ENCODE measurements at places on chromosomes 7 and 10.

DNA sequence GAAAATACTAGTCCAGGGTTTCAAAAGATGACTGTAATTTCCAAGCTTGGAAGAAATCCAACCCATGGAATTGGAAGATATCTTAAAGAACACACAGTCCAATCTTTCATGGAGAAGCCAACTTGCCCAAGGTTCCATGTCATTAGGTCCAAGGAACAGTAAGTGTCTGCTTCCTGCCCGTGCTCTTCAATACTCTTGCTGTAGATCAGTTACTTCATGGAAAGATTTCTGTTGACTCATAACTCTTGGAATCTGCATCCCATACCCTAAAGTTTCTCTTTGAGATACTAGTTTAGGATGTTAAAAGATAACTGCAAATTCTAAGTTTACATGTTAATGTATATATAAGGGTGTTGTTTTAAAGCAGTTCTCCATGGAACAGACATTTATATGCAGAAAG lies 127.9 kb upstream of the SLC13A1 start:
- no peak for DNase-seq

DNA sequence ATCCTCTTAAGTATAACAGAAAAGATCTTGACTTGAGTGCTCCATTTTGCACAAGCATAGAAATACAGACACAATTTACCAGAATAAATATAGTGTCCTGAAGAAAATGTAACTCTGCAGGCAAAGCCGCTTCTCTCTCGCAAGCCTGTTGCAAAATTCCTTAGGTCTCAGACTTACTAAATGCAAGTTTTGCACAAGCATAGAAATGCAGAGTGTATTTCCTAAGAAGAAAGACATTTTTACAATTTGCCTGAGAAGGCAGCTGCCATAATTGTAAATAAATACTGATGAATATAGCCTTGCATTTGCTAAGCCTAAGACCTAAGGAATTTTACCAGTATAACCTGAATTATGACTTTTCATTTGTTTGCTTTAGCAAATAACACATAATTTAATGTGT lies 67.1 kb downstream of the AGMO start:
- DNase-seq, result peak; percentile 27

DNA sequence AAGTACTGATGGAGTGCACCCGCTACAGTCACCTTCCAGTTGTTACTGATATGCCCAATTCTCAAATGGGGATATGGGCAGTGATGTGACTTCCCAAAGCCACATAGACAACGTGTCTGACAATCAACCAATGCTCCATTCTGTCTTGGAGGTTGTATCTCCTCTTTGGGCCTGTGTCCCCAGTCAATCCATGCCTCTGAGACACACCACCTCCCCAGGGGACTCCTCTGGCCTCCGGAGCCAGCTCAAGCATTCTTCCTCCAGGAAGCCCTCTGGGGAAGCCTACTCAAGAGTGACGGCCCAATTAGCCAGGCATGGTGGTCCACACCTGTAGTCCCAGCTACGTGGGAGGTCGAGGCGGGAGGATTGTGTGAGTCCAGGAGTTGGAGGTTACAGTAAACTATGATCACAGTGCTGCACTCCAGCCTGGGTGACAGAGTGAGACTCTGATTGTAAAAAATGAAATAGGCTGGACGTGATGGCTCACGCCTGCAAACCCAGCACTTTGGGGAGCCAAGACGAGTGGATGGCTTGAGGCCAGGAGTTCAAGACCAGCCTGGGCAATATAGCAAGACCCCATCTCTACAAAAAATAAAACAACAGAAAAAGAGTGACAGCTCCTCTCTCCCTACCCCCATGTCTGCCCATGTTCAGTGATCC lies 99.5 kb upstream of the TNRC18 start:
- DNase-seq, result peak; percentile 66

- no peak for DNase-seq
These were observed 168.2 kb downstream of the NRF1 start for GRCh38 chr7:129779602-129780256.

- peak; percentile 9 for DNase-seq
These were observed 6.1 kb downstream of the NPY start for GRCh38 chr7:24290004-24290641.

GRCh38 chr10:93579089-93579488 lies 12.6 kb downstream of the FFAR4 start:
- no peak for DNase-seq

DNA sequence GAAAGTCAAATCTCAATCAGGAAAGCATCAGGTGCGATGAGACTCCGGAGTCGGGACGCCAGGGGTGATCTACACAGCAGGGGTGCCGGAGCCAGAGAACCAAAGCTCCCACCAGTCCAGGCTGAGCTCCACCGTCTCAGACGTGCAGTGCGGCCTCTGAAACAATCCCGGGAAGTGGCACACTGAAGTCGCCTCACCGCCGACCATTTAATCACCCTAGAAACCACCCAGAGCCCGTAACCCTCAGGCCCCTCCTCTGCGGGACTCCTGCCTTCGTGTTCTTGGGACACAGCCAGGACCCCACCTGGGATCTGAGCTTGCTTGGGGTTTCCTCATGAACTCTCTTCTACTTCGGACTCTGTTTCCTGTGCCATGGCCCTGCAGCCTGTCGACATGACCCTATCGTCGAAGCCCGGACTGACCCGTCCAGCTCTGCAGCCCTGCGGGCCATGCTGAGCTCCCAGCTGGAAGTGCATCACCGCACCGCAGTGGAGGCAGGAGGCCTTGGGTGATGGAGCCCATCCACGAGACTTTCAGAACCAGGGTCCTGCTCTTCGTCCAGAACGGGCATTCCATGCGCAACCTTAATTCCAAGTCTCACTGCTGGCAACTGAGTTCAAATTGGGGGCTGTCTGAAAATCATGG lies 266.4 kb downstream of the PTPRN2 start:
- DNase-seq, result no peak

DNA sequence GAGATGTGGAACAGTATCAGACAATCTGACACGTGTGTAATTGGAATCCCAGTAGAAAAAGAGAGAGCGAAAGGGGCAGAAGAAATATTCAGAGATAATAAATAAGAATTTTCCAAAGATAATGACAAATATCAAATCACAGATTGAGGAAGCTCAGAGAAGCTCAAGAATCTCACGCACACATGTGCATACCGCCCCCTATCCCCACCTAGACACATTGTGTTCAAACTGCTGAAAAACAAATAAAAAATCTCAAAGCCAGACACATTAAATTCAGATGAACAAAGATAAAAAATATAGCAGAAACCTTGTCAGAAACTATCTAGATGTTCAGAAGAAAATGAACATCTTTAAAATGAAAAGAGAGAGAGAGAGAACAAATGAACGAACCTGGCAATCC lies 17.2 kb downstream of the SFR1 start:
- no peak for DNase-seq

DNA sequence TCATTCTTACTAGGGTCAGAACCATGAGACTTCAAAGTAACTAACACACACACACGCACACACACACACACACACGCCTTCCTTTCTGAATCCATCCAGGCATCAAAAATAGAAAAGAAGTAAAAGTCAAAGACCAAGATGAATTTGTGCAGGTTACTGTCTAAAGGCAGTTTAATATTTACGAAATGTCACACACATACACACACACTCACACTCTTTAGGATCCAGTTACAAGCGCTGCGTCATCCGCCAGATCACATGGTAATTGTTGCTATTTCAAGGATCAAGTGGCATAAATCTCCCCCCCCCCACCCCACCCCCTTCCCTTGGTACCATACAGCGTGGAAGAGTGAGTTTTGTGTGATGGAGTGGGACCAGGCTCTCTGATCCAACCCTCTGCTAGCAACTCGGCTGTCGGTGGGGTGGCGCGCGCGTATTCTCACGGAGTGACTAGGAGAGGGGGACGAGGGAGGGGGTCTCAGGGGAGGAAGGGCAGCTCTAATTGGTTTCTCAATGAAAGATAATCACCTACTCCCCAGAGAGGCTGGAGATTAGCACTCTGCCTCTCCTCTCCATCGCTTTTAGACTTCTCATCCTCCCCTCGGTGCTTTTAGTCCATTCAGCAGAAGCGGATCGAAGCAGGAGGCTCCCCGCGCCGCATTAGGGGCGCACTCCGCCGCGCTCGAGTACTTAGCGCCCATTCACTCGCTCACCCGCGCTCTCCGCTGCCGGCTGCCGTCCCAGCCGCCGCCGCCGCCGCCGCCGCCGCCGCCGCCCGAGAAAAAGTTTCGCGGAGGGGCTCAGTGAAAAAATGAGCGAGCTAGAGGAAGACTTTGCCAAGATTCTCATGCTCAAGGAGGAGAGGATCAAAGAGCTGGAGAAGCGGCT lies 83.5 kb upstream of the PRKG1 start:
- peak; percentile 81 for DNase-seq

- no peak for DNase-seq
These were observed 43.9 kb downstream of the MRPS24 start for GRCh38 chr7:43825391-43825808.

DNA sequence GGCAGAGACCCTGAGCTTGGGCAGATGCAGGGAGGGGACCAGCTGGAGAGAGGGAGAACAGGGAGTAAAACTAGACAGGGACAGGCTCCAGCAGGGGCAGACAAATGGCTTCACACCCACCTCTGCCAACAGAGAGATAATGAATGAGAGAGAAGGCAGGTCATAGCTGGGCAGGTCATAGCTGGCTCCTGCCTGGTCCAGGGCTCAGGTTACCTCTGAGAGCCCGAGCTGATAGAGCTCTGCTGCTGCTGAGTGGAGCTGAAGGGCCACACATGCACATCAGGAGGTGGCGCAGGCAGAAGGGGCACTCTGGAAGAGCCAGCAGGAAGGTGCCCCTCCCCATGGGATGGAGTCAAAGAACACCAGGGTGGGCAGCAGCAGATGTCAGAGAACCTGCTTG lies 154.2 kb downstream of the GFRA1 start:
- no peak for DNase-seq

- DNase-seq, result peak; percentile 94
These were observed 696.9 kb upstream of the NRP1 start for GRCh38 chr10:34031400-34031799.

DNA sequence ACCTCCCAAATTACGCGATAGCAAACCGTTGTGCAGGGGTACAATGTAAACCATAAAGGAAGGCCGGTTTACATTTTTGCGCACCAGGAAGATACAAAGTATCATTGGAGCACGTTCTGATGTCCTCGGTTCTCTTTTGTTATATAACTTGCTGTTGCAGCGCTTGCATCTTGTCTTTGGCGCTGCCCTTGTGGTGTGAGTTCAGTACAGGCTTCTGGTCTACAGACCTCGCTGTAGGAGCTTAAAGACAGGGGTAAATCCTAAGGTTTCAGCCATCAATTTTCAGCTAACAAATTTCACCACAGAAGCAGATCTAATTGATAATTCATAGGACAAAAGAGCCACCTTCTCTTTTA lies 1.5 kb upstream of the MKX start:
- DNase-seq, result no peak

DNA sequence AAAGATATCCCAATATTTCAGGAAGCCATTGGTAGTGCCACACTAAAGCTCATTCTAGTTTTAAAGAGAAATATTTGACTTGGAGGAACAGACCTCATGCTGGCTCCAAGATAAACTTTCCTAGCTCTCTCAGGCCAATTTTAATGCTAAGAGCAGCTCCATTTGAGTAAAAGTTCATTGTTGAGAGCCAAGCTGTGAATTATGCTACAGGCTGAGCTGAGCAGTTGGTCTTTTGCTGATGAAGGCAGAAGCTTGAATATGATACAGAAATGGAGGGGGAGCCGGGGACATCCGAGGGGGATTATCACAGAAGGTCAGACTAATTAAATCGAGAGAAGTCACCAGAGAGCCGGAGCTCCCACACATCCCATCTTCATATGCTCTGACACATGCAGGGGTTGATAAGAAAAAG lies 175.7 kb upstream of the AUTS2 start:
- no peak for DNase-seq

DNA sequence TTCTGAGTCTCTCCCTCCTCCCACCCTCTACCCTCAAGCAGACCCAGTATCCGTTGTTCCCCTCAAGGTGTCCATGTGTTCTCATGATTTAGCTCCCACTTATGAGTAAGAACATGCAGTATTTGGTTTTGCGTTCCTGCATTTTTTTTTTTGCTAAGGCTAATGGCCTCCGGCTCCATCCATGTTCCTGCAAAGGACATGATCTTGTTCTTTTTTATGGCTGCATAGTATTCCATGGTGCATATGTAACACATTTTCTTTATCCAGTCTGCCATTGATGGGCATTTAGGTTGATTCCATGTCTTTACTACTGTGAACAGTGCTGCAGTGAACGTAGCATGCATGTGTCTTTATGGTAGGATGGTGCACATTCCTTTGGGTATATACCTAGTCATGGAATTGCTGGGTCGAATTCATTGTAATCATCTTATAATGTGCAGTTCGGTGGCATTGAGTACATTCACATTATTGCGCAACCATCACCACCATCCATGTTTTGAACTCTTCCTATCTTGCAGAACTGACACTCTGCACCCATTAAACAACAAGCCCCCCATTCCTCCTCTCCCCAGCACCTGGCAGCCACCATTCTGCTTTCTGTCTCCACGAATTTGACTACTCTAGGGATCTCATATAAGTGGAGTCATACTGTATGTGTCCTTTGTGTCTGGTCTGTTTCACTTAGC lies 125.5 kb downstream of the CAMK1D start:
- DNase-seq, result no peak

GRCh38 chr10:75922435-75922834 lies 491.0 kb downstream of the LRMDA start:
- peak; percentile 1 for DNase-seq

- DNase-seq, result no peak
These were observed 62.0 kb upstream of the IGFBP3 start for GRCh38 chr7:45982907-45983719.

GRCh38 chr7:13988065-13988464 lies 1.4 kb downstream of the ETV1 start:
- peak; percentile 62 for DNase-seq

GRCh38 chr10:67302701-67303100 lies 376.9 kb downstream of the LRRTM3 start:
- no peak for DNase-seq

GRCh38 chr7:153576096-153576495 lies 476.1 kb upstream of the DPP6 start:
- DNase-seq, result no peak

- DNase-seq, result no peak
These were observed 83.2 kb upstream of the COL1A2 start for GRCh38 chr7:94311515-94311914.

DNA sequence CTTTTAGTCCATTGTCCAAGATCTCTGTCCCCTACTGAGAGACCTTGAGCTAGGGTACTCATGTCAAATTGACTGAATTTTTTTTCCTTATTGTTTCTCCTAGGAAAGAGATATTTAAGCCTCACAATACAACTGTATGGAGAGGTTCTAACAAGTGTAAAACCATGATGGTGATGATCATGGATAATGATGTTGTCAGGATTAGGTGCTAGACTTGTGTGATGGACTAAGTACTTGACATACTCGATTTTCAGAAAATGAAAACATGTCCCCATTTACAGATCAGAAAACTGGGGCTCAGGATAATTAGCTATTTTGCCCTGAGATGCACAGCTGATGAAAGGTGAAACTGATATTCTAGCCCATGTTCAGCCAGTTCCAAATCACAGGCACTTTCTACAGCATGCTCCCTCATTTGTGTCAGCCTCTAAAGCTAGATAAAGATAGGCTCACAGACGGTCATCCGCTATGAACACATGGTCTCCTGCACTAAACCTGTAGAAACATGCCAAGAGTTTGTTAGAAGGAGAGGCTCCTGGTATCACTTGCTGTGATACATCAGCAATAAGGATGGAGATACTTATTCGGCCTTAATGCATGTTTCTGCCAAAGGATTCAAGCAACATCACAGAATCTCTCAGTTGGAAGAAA lies 67.6 kb downstream of the CREB3L2 start:
- no peak for DNase-seq

GRCh38 chr7:116530107-116530820 lies 5.4 kb downstream of the CAV1 start:
- peak; percentile 55 for DNase-seq
